ENCODE measurements at places on chromosomes 13 and 19. TPM values are rescaled to one million over a fixed set of nuclear protein-coding genes. Genes with fewer than 3 reads are reported as not detected.

GFY gene
- total RNA-seq = 0.14 TPM

EDNRB gene
- total RNA-seq = not detected

SYCN gene
- total RNA-seq = not detected

MEF2B gene
- 0.39 TPM for total RNA-seq

Data from A549 treated with RU486 at 1 μM for 4 hours (cell line).